NCI-H2171 treated with DMSO at 0.1 percent for 48 hours (cell line): ENCODE measurements at places on chromosomes 7 and 10.

DNA sequence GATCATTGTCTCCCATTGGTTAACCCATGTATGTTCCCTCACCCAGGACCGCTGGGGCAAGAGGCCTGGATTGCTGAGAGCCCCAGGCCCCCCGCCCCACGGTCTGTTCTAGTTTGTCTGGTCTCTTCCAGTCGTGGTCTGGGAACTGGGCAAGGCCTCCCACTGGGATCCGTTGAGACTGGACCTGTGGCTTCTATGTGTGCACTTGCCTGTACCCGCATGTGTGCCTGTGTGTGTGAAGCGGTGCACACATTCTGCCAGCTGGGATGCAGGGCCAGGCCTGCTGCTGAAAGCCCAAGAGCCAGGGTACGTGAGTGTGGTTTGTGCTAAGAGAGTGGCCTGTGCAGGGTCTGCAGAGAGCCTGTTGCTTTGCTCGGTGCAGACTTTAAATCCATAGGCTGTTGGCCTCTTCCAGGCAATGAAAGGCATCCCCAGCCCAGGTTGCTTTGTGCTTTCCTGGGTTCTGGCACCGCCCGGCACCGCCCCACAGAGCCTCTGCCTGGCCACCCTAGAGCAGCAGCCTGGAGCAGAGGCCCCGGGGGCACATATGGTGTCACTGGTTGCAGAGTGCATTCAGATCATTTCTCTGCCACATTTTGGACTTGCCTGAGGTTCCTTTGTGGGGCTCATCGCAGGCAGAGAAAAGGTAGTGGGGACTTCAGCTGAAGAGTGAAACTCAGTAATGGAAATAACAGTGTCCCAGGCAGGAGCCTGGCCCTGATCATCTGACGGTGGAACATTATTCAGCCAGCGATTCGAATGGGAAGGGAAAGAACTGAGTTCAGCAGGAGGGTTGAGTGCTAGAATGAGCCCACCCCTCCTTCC lies 215.5 kb downstream of the GLRX3 start:
- DNase-seq: no peak

DNA sequence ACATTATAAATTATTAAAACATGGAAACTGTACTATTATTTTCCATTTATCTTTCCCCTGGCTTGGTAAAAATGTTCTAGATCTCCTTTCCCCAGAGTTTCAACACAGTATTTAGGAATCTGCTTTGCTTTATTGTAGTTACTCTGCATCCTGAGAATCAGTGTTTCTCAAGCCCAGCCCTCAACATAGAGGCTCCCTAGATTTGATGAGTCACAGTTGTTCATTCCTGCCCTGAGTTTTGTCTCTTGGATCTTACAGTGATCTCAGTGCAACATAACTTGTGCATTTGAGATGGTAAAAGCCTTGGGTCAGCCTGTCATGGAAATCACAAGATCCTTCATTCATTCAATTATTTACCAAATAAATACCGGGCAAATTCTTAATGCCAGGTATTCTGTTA lies 63.0 kb downstream of the VAX1 start:
- DNase-seq: no peak

- no peak for DNase-seq
Observed at GRCh38 chr7:123675181-123675473, 19.5 kb downstream of the LMOD2 start.

DNA sequence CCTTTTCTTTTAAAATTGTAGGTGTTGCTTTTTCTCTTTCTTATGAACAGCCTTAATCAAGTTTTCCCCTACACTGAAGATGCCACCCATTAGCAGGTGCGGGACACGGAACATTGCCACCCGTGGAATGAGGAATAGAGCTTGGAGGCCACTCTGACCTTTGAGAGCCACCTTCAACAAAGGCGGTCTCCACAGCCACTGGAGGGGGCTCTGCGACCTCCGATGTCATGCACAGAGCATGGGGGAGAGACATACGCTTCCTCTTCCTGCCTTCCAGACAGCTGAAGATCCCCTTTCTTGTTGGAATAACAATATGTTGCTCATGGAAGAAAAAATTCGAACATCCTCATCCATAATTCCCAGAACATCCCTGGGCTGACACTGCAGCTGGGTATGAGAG lies 39.1 kb downstream of the ADARB2 start:
- no peak for DNase-seq

DNA sequence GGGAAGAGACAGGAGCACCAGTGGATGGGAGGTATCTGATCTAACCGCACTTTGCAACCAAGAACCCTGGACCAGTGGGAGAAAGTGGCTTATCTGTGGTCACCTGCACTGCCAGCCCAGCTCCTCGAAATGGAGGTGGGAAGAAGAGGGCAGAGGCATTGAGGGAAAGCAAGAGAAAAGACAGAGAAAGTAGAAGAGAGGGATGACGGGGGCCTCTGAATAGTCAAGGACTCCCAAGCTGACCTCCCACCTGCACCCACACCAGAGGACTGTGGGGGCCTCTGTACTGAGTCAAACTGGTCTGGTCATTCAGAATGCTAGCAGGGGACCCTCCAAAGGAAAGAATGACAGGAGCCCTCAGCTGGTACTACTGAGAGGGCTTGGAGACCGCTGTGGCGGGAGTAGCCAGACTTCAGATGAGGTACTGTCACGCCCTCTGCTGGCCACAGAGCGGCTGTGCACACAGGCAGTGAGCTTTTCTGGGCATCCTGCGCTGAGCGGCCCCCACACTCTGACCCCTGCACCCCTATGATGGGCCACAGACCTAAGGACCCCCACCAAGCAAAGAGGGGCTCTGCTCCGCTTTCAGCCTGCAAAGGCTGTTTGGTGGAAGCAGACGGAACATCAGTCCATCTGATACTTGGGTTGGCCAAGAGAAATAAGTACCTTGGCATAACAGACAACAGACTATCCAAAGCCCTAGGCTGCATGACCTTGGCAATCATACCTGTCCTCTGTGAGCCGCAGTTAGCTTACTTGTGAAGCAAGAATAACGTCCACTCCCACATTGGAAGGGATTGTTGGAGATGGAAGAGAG lies 112.9 kb downstream of the COL13A1 start:
- peak; percentile 55 for DNase-seq

DNA sequence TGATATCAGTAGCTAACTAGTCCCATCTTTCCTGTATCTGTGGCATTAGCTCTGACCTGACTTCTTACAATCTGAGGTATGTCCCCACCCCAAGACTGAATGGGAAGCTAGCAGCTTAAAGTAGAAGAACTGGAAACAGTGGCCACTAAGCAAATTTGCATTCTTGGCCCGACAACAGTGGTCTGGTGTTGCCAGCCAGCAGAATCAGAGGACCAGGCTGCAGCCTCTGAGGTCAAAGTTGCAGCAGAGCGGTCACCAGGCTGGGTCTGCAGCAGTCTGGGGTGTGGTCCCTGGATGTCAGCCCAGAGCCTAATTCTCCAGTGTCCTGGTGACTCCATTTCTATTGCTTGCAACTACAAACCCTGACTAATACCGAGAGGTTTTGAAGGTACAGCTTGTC lies 26.3 kb downstream of the FAM107B start:
- no peak for DNase-seq

DNA sequence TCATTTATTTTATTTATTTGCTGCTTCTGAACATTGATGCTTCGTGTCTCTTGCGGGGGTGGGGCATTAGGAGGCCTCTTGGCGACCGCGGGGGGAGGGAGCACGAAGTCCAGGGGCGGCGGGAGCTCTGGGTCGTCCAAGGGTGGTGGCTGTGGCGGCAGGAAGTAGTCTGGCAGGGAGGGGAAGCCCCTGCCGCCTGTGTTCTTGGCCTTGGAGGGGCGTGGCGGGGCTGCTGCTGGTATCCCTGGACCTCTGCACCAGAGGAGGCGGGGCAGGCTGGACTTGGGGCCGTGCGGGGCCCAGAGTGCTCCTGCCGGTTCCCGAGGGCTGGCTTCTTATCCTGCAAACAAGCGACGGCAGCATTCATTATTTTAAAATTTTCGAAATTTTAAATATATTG lies 70.5 kb upstream of the ABI1 start:
- DNase-seq: no peak

- DNase-seq: no peak
Observed at GRCh38 chr7:135799881-135800280, 51.3 kb upstream of the FAM180A start.

- no peak for DNase-seq
Observed at GRCh38 chr10:99235658-99236626, at the start of gene HPSE2. Gene HPSE2, minus strand, starts transcription at chr10:99235852.

DNA sequence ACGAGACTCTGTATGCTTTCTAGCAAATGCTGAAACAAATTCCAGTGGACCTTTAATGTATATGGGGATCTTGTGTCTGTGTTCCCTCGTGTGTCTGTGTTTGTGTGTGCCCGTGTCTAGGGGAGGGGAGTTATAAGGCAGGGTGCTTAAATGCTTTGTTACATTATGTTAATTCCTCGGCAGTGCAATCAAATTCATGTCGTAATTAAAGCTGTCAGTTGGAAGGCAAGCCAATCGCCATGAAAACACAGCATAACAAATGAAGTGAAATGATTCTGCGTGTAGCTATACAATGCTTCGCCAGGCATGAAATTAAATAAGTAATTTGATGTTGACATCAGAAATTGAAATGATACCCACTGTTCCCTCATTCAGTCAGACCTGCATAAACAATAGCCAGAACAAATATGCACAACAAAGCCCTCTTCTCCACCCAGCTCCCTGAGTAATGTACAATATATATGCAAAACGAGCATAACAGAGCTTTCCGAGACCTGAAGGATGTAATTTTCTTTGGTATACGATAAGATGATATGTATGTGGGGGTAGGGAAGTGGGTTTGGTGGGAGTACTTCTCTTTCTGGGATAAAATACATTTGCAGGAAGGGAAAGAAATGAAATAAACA lies 534.1 kb downstream of the AUTS2 start:
- DNase-seq: peak; percentile 54

DNA sequence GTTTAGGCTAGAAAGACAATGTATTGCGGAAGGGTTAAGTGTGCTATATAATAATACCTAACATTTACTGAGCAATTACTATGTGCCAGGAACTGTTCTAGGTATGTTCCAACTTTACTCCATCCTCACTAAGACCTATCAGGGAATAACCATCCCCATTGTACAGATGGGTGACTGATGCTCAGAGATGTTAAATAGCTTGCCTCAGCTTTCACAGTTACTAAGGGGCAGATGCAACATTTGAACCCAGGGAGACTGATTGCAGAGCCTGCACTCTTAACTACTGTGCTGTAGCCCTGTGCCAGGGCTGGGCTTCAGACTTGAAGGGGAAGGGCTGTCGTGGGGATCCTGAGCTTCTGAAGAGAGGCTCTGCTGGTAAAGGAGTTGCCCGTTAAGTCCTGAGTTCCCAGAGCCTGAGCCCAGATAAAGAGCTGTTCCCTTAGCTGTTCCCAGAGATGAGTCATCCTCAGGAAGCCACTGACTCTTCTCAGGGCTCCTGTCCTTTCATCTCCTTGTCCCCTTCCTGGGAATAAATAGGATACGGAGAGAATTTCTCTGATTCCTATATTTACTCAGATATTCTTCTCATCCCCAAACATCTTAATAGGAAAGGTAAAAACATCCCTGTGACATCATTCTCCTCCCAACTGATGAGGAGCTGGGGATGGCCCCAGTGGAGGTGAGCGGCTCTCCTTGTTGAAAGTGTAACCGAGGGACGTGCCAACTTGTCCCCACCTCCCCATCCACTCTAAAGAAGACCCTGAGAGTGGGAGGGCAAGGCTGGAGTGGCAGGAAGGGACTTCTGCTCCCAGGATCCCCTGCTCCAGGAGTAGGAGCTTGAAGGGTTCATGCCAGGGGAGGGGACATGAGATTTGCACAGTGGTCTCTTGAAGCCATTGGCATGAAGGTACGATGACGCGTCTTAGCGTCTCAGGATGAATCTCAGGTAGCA lies 28.0 kb upstream of the HABP2 start:
- no peak for DNase-seq

- DNase-seq: no peak
Observed at GRCh38 chr7:138396251-138397070, 63.6 kb upstream of the TRIM24 start.

DNA sequence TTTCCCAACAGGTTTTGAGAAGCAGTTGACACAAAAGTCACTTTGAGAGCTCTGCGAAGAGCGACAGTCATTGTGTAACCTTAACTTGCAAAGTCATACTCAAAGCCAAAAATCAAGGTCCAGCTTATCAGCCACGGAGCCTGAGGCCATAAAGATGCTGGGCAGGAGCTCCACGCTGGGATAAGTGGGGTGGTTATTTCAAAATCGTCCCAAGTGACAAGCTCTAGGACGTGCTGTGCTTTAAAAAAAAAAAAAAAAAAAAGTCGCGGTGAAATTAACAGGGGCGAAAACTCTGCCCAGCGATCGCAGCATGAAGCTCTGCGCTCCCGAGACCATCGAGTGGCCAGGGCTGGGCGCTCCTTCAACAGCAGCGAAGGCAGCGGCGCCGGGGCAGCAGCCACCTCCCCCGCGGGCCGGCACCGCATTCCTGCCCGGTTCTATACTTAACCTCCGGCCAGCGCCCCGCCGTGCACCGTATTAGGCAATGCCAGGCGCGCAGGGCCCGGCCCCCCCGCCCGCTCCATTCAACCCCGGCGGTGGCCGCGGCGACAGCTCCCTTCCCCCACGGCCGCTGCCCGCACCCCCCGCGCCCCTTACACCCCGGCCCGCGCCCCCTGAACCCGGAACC lies 657 bp downstream of the HACD1 start:
- no peak for DNase-seq
